ENCODE measurements at places on chromosomes 16 and 17.

GRCh38 chr17:37671028-37671823 is 28.0 kb upstream of the DDX52 start:
- DNase-seq = no peak

- DNase-seq = no peak
Measured at GRCh38 chr17:7258731-7259554, 3.3 kb downstream of the CLDN7 start.

DNA sequence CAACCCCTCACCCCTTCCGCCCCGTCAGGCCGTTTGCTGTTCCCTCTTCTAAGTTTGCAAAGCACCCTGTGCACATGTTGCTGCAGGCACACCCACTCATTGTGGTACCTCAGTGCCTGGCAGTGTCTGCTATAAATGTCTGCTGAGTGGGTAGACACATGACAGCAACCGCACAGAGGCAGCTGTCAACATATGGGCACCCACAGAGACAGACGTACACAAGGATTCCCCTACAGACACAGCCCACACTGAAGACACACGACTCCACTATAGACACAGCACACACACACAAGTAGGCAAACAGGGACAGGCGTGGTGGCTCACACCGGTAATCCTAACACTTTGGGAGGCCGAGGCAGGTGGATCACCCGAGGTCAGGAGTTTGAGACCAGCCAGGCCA is 17.8 kb upstream of the CRK start:
- DNase-seq = no peak

DNA sequence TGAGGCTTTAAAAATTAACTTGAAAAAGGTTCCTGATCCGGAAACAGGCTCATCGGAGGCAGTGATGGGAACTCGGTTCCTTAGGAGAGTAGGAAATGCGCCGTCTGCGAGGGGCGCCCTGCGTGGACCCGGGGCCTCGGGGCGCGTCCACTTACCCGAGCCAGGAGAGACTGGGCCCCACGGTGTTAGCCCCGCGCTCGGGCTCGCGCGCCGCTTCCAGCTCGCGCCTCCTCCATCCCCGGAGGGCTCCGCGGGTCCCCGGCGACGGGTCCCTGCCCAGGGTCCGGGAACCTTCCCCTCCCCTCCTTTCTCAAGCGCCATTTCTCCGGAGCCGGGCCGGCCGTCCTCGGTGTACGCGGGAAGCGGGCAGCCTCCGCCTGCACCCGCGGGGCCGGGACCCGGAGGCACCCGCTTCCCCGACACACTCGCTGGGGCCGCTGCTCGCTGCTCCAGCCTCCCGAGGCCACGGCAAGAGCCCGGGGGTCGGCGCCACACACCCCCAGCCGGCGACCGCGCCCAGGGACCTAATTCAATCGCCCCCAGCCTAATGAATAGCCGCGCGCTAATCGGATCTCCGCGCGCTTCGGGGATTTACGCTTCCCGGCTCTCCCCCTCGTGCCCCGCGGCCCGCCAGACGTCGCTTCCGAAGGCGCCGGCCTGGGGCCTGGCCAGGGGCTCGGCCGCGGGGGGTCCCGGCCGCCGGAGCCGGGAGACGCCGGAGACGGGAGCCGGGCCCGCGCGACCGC is 2.2 kb upstream of the BAHCC1 start:
- no peak for DNase-seq

DNA sequence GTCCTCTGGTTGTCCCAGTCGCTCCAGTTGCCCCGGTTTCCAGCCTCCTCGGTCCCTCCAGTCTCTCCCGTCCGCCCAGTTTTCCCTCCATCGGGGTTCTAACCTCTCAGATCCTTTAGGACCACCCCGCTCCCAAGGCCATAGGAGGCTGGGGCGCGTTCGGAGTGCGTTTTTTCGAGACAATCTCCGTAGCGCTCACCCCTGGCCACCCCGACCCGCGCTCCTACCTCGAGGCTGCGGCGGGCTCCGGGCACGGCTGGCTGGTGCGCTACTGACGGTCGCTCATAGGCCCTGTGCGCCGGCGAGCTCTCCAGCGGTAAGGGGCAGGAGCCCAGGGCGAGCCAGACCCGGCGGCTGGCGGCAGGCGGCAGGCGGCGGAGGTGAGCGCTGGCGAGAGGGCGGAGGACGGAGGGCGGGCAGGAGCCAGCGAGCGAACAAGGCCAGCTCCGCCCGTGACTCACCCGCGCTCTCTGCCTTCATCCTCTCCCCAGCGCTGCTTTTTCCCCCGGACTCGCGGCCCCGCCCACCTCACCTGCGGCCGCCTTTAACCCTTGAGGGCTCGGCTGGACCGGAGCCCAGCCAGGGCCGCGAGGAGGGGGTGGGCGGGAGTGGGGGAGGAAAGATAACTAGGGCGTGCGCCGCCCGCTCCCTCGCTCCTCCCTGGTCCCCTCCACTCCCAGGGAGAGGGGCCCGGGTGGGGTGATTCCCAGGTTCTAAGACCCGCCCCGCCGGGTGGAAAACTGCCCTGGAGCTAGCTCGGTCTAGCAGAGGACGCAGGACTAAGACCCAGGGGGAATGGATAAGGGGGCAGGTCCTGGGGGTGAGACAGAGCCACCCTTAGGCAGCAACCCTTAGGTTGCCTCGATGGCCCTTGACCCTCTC is at the start of gene SP6:
TSS of gene SP6 (minus strand) at position 472 of the 882 bp plus-strand sequence. CDS start 2,734 bp downstream, outside the sequence.
- peak; percentile 66 for DNase-seq

GRCh38 chr17:3539881-3540540 is 17.6 kb downstream of the TRPV3 start:
- no peak for DNase-seq

GRCh38 chr16:86229866-86230656 is 280.3 kb upstream of the FOXF1 start:
- no peak for DNase-seq

- no peak for DNase-seq
Measured at GRCh38 chr17:19313066-19313745, 49.3 kb downstream of the B9D1 start.

GRCh38 chr17:49406421-49407061 is 8.1 kb downstream of the PHB1 start:
- DNase-seq = no peak

DNA sequence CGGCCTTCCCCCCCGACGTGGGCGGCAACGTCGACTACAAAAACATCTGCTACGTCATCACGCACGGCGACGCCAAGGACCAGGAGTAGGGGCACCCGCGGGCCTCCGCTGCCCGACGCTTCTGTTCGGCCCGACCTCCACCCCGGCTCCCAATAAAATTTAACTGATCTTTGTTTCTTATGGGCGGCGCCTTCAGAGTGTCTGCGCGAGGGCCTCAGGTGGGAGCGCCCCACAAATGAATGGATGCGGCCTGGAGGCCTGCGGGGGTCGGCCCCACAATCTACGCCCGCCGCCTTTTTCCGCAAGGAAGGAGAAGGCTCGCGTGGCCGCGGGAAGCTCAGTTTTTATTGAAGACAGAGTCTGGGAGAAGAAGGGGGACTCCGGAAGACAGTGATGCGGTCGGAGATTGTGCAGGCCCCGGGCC is 3.2 kb downstream of the MYL11 start:
- peak; percentile 90 for DNase-seq

Measured in CD4-positive, alpha-beta T cell treated with Interleukin-15 for 4 hours (primary cell).